Dorsolateral prefrontal cortex (tissue), 122 donors: ENCODE measurements at places on chromosomes 13 and 19.

- peak; percentile 78 for DNase-seq
Measured at GRCh38 chr19:40365613-40366401, 17.3 kb downstream of the PLD3 start.

DNA sequence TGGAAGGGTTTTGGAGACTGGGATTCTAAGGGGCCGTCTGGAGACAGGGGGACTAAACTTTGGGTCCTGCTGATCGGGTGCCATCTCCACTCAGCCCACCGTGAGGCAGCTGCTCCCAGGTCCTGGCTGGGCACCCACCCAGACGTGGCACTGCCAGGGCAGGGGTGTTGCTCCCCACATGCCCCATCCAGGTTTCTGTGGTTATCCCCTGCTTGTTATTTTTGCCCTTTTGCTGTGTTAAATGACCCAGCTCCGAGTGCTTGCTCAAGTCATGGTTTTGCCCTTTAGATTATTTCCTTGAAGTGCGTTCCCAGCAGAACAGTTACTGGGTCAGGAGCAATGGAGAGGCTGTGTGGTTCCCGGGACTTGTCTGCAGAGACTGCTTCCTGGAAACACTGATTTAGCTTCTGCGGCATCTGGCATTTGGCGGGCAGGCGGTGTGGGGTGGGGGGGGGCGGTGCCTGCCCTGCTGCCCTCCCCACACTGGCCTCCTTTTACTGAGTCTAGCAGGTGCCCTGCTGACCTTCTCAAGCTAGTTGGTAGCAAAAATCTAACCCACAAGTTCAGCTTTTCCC is 1.9 kb downstream of the RAB11B start:
- no peak for DNase-seq

GRCh38 chr19:40147338-40147692 is 43.9 kb upstream of the MAP3K10 start:
- no peak for DNase-seq

- no peak for DNase-seq
Measured at GRCh38 chr13:70253834-70254233, 145.6 kb upstream of the KLHL1 start.

- no peak for DNase-seq
Measured at GRCh38 chr13:99075268-99076191, 97.7 kb upstream of the DOCK9 start.

GRCh38 chr13:40776681-40777165 is 5.7 kb upstream of the MRPS31 start:
- no peak for DNase-seq

DNA sequence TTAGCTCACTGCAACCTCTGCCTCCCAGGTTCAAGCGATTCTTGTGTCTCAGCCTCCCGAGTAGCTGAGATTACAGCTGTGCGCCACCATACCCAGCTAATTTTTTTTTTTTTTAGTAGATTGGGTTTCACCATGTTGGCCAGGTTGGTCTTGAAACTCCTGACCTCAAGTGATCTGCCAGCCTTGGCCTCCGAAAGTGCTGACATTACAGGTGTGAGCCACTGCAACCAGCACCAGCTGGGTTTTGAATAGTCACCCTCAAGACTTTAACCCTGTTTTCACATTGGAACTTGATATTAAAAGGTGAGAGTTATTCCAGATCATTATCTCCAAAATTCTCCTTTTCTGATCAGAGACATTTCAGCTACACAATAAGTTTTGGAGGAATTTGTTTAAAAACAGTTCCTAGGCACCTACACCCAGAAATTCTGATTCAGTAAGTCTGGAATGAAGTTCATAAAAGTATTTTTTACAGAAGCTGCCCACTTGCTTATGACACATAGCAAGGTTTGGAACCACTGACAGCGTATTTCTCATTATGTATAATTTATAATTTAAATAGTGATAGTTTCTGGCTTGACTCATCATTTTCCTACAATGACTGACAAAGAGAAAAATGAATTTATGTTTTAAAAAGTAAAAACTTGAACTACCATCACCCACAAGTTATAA is 417.3 kb downstream of the DIAPH3 start:
- DNase-seq, result no peak
